ENCODE measurements at places on chromosomes 2 and 18.
A peak's percentile ranks its signal among the peaks of the same experiment; 100 is the strongest.

GRCh38 chr2:215396595-215397313 lies 39.1 kb downstream of the FN1 start:
- DNase-seq = no peak

DNA sequence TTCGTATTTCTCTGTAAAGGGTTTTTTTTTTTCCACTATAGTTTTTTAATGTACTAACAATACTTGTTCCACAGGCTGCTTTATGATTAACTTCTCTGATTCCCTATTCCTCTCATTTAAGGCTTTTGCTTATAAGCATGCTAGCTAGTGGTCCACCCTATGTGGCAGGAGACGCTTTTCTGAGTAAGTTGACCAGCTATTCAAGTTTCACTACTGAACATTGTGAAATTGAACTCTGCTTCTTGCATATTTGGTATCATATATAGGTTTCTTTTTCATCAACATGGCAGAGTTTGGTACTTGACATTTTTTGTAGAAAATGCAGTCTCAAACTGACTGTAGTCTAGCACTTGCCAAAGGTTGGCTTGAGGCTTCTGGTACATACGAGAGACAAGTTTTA lies 74.2 kb downstream of the OTX1 start:
- no peak for DNase-seq

DNA sequence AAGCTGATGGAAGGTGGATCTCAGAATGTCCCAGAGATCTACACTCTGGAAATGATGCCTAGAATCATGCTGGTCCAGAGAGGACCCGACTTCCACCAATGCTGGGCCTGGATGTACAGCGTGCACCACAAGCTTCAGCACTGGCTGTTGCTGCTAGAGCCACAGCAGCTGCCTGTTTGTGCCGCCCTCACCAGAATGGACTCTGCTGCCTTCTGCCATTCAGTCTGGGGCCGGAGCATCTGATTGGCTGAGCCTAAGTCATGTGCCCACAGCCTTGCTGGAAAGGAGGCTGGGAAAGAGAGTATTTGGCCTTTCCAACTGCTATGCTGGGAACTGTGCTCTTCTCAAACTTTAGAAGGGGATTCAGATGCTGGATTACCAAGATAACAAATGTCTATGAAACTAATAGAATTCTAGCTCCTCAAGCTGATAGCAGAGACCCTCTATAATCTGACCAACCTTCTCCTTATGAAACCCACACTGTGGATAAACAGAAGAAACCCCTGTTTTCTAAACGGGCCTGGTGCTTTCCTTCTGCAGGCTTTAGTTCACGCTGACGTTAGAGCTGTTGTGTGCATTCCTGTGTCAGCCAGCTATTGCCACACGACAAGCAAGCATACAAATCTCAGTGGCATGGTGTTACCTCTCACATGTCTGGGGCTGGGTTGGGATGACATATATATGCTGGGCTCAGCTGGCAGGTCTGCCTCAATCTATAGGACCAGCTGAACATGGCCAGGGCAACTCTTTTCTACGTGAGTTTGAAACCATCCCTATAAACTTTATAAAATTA lies 4.1 kb upstream of the LOXHD1 start:
- DNase-seq = no peak

GRCh38 chr18:21960189-21960588 lies 209.2 kb upstream of the GATA6 start:
- no peak for DNase-seq

DNA sequence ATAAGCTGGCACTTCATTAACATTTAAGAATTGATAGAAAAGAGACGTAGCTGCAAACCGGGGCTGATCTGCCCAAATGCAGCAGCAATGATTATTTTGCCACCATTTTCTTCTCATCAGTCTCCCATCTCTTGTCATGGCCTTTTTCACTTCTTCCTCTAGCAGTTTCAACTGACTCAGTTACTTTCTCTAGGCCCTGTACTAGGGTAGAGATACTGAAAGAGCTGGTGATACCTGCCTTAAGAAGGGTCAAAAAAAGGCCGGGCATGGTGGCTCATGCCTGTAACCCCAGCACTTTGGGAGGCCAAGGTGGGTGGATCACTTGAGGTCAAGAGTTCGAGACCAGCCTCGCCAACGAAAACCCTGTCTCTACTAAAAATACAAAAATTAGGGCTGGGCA lies 127.4 kb downstream of the LTBP1 start:
- DNase-seq = no peak

GRCh38 chr2:62176801-62177200 lies 19.1 kb upstream of the B3GNT2 start:
- no peak for DNase-seq

DNA sequence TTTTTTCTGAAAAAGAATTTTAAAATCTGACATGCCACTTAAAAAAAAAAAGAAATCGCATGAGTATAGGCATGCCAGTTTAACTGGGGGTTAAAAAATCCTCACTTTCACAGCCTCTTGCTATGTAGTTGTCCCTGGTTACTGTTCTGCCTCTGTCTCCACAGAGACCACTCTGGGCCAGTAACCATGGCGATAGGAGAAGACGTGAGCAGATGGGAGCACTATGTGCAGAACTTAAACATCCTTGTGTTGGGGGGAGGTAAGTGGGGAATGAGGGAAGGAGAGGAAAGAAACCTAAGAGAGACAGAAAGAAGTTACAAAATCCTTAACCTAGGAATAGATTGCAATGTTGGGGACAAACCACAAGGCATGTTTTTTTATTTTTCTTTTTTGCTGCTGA lies 75.9 kb upstream of the CYRIA start:
- DNase-seq = no peak

DNA sequence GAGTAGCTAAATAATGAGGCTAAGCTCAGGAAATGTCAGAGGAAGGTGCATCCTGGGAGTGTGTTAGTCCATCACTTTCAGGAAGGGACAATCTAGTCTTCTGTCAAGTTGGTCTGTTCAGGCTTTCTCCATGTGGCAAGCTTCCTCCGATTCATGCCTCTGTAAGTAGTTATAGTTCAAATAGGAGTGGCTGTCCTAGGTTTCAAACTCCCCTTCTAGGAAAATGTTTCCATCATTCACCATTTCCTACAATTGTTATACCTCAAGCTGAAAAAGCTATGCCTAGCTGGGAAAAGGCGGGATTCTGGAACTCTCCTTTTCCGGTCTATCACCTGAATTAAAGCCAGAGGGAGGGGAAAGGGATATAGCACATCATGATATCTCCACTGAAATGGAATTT lies 287.7 kb upstream of the ZSWIM2 start:
- no peak for DNase-seq

GRCh38 chr2:238940806-238941205 lies 92.9 kb downstream of the TWIST2 start:
- no peak for DNase-seq

- DNase-seq = no peak
Observed at GRCh38 chr2:237280229-237280628, 133.7 kb downstream of the COL6A3 start.

- no peak for DNase-seq
Observed at GRCh38 chr18:55136258-55136657, 177.0 kb upstream of the CCDC68 start.

- DNase-seq = peak; percentile 28
Observed at GRCh38 chr2:8543383-8544170, 138.3 kb upstream of the ID2 start.

DNA sequence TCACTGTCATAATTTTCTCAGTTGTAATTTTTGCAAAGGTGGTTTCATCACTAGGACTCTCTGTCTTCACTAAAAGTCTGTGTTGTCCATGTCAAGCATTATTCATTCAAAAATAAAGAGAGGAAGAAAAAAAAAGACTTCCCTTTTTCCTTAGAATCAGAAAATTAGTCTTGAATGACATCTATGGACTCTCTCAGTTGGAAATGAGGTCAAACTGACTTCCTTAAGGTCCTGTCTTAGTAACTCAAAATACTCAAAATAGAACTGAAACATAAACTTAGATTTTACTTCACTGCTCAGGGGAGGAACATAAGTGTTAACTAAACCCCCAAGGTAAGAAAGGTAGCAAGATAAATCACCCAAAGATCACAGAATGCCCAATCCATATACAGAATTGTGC lies 2.2 kb upstream of the ZNF407 start:
- no peak for DNase-seq

GRCh38 chr2:157254041-157254440 lies 3.5 kb upstream of the GALNT5 start:
- DNase-seq = no peak

DNA sequence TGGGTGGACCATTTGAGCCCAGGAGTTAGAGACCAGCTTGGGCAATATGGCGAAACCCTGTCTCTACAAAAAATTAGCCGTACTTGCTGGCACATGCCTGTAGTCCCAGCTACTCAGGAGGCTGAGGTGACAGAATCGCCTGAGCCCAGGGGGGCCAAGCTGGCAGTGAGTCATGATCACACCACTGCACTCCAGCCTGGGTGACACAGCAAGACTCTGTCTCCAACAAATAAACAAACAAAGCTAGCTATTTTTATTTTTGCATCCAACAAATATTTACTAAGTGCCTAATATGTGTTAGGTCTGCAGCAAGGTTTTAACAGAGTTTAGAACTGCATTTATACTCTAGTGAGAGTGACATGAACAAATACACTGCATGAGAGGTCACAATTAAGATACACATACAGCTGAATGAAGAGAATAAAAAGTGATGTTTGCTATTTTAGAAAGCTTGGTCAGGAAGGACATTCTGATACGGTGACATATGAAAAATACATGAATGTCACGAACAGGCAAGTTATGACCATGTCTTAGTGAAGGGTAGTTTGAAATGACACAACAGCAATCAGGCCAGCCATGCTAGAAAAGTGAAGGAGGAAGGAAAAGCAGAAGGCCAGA lies 83.2 kb upstream of the FRZB start:
- DNase-seq = no peak

- DNase-seq = no peak
Observed at GRCh38 chr2:54880428-54880827, 157.0 kb downstream of the EML6 start.

DNA sequence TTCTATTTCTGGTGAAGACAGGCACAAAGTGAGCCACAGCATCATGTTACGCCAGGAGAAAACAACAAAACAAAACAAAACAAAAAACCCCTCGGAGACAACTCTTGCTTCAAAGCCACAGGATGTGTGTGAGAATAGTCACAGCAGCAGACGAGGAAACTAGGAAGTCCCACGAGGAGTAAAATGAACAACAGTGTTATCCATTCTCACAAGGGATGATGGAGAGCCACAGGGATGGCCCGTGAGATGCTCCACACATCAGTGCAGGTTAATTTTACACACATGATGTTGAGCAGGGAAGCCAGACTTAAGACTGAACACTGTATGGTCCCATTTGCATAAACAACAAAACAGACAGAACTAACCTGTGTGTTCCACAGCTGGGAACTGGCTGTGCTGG lies 128.5 kb upstream of the TMEM18 start:
- DNase-seq = no peak

DNA sequence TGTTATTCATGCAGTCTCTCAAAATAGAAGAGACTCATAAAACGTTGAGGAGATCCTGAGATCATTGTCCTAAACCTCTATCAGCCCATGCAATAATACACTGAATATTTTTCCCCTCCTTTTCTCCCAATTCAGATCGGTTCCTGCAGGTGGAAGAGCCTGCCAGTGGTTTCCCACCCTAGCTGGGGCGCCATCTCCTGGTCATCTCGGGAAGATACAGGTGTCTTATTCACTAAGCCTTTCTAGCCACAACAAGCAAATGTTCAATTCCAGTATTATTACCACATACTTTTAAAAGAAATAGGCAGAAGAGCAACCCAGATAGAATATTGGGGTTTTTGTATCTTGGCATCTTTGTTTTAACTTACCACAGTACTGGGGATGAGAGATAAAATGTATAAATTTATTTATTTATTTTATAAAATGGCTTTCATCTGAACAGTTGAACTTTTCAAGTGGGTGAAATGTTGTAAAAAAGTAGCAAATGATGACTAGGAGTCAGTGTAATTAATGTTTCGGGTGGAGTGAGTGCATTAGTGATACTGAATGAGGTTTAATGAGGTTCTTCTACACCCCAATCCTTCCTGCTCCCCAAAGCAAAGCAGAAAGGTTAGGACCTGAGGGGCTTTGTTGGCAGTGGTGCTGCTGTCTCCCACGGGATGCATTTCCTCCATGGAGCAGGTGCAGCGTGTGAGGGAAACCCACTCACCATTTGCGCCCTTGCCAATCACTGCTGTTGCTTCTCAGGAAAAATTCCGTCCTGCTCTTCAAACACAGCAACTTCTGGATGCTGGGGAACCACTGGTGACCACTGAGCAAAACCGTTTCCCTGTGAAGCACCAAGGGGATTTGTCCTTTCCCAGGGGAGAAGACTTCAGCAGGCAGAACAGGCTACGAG lies 147.1 kb upstream of the FHL2 start:
- no peak for DNase-seq

DNA sequence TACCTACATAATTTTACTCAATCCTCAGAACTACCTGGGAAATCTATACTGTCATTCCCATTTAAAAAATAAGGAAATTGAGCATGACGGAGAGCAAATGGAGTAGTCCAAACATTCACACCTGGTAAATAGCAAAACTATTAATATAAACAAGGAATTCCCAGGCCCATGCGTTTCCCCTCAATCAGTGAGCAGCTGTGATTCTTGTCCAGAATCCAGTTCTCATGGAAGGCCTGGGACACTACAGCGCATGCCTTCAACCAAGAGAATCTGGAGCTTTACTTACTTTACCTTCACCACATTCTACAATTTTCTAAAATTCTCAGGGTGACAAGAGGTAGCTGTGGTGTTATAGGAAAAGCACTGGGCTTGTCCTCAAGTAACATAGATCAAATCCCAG lies 259.0 kb downstream of the LRATD1 start:
- no peak for DNase-seq

GRCh38 chr2:120352696-120353590 lies 7.0 kb downstream of the INHBB start:
- no peak for DNase-seq

GRCh38 chr2:113675875-113676274 lies 48.8 kb downstream of the RABL2A start:
- DNase-seq = no peak

GRCh38 chr2:27441958-27442919 lies at the start of gene KRTCAP3:
KRTCAP3 (plus strand) TSS chr2:27442381; CDS start chr2:27442413, 32 bp downstream.
- DNase-seq = no peak

- DNase-seq = no peak
Observed at GRCh38 chr2:6828299-6828584, 37.5 kb downstream of the CMPK2 start.

DNA sequence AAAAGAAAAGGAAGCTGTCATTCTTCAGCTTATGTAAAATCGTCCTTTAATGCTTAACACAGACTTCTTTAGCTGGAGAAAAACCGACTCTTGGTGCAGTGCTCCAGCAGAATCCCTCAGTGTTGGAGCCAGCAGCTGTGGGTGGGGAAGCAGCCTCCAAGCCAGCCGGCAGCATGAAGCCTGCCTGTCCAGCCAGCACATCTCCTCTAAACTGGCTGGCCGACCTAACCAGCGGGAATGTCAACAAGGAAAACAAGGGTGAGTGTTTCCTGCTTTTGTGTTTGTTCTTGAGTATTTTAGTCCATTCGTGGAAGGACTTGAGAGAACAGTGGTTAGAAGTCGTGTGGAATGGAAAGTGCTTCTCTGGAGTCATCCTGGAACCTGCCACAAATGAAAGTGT lies 38.9 kb downstream of the KDM3A start:
- no peak for DNase-seq

- DNase-seq = no peak
Observed at GRCh38 chr2:120556911-120557310, 178.8 kb upstream of the GLI2 start.
